ENCODE measurements at places on chromosomes 11 and 22.

DNA sequence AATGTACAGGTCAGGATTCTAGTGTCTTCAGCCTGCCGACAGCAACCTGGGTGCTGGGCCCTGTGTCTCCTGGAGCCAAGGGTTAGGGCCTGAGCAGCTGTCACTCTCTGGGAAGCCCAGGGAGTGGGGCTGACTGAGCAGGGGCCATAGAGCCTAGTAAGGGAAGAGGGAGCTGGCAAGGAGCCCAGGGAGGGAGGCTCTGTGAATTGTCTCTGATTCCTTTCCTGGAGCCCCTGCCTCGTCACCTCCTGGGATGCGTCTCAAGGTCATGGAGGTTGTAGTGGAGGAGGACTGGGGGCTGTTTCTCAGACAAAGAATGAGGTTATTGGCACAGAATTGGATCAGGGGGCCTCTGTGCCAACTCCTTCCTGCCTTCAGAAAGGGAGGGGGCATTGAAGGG, 11.8 kb downstream of the SOX10 start:
- DNase-seq: no peak

GRCh38 chr11:66858939-66859685, 2.2 kb downstream of the LRFN4 start:
- DNase-seq: no peak

DNA sequence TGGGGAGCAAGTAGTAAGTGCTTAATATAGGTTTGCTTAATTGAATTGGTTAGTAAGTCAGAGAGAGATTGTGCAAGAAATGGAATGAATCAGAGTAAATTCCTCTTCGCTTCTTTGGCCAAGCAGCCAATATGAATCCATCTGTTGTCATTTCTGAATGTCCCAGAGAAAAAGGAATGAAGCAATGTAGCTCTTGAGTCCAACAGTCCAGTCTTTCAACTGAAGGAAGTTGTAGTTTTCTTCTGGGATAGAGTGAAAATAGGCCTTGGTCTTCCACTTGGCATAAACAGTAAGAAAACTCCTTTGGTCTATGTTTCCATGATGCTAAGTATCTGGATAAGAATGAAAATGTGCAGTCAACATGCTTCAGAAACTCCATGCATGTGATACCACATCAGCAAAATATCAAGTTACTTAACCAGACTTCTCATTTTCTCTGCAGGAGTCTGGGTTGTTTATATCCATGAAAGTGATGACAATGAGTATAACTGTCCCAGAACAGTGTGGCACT, 1.8 kb upstream of the FIBIN start:
- DNase-seq: peak; percentile 93

DNA sequence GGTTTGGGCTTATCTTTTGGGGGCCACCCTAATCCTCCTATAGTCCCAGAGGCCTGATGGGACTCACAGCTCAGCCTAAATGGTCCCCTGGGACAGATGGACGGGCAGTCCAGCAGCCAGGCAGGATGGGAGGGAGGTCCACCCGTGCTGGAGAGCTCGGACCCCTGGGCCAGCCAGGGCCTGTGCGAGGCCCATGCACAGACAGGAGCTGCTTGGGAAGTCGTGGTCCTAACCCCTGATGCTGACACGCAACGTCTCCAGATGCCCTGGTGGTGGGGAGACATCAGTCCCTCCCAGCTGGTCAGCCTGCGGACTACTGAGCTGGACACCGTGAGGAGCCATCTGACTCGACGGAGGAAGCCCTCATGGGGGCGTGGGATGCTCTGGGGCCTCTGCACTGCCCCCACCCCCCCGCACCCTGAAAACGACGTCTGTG, 31.2 kb upstream of the MUC5AC start:
- DNase-seq: no peak

- DNase-seq: peak; percentile 88
Measured at GRCh38 chr22:42179616-42180015, 49.0 kb upstream of the CYP2D6 start.

DNA sequence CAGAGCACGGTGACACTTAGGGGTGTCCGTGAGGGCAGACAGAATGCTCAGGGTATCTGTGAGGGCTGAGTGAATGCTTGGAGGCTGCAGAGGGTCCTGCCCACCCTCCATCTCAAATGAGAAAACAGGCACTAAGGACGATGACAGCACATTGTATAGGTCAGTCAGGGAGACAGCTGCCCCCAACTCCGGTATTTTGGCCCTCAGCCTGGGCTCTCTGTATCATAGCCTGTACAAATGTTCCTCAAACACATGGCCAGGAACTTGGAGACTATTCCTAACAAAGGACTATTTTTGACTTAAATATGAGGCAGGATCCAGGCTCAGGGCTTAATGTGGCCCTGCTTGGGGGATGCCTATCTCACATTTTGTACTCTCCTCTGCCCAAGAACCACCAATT, 145.4 kb downstream of the OPCML start:
- no peak for DNase-seq

GRCh38 chr11:44351006-44351660, 41.2 kb upstream of the ALX4 start:
- DNase-seq: no peak

DNA sequence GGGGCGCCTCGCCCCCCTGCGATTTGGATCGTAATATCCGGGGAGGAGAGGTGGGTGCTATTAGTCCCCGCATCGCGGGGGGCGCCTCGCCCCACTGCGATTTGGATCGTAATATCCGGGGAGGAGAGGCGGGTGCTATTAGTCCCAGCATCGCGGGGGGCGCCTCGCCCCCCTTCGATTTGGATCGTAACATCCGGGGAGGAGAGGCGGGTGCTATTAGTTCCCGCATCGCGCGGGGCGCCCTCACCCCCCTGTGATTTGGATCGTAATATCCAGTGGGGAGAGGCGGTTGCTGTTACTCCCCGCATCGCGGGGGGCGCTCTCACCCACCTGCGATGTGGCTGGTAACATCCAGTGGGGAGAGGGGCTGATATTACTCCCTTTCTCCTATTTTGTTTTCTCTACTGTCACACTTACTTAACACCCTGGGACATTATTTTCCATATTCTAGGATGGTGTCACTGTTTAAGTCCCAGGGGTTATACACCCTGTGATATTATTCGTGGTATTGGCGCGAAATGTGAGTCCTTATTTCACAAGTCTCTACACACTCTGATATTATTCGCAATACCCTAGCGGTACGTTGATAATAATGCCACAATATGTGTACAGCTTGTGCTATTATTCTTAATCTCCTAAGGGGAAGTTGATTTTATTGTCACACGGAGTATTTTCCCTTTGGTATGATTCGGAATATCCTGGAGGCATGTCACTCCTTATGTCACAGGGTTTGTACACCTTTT, 57.8 kb upstream of the ALDH3B2 start:
- no peak for DNase-seq

DNA sequence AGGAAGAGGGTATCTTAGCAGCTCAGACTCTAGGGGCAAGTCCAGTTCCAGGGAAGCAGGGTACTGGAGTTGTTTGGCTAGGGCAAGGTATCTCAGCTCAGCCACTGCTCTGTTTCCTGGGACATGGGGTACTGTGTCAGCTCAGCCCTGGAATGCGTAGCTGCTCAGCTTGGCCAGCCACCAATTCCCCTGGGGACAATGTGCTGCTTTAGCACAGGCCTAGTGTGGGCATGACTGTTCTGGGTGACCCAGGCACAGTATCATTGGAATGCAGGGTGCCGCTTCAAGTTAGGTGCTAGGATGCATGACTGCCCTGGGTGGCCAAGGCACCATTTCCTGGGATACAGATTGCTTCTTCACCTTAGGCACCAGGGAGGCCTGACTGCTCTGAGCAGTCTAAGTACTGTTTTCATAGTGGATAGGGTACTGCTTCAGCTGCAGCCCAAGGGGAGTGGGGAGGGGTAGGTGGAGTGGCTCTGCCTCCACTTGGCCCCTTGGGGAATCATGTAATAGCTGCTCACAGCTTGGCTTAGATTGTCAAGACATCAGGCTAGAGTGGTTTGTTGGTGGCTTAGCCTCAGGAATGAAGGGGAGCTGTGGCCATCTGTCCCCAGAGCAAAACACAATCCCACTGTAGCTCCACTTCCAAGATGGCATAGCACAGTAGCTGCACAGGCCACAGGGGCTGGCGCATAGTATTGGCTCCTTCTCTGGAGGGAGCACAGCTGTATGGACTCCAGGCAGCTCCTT, 36.0 kb downstream of the MADD start:
- no peak for DNase-seq

GRCh38 chr11:65078151-65078550, 5.7 kb downstream of the CDCA5 start:
- DNase-seq: peak; percentile 17

DNA sequence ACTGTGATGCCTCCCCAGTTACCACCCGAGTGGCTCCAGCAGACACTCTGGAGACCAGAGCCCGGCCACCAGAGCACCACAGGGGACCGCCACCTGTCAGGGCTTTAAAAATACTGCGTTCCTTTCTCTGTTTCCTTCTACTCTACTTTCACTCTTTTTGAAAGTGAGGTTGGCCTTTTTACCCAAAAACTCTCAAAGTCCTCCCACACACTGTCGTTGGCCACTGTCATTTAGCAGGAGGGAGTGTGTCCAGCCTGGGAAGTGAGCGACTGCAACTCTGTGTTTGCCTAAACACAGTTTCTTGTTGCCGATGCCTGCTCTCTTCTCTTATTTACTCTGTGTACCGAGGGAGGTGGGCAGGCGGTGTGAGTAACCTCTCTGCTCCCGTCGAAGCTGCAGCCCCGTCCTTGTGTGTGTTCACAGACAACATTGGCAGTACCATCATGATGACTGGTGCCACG, 90.8 kb upstream of the CLDN5 start:
- DNase-seq: no peak

DNA sequence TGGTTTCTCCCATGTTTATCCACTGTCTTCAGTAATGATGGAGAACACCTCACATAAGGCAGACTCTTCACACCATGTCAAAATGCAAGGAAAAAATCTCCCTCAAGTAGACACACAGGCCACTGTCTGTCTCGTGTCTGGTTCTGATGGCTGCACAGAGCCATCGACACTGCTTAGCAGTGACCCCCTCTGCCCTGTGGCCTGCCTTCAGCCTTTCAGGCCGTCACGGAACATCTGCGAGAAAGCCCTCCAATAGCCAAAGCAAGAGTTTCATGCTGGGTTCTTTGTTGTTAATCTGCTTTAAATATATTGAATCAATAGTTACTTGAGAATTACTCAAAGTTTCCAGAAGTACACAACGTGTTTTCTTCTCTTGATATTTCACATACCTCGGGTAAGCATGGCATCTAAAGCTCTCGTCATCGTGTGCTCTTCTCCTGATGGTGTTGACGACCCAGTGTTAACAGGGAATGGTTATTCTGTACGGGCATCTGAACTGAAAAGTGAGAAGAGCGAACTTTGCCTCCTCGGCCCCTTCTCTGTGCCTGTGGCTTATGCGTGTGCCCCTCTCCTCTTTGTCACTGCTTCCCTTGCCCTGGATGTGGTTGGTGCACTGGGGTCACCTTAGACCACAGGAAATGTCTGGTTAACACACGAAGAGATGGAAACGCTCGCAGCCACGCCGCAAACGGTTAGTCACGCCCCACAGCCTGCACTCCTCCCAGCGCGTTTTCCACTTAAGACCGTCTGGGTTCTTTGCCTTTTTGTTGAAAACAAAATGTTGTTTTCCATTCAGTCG, 33.4 kb upstream of the CTTN start:
- no peak for DNase-seq

DNA sequence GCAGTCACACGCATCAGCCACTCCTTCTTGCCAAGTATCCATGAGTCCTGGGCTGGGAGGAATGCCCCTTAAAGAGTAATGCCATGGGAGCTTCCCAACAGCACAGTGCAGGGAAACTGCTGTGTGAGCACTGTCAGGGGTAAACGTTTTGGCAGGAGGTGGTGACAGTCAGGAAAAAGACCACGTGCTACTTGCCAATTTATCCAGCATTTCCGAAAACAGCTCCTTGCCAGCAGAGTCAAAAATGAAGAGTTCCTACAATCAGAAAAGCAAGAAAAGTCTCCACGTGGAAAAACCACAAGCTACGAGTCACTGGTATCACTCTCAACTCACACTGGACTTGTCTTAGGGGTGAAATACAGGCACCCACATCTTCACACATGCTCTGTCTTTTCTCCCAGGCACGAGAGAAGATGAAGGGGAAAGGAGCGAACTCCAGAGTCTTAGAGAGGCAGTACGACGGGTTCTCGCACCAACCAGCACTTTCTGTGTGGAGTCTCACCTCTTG, 9.9 kb downstream of the IFT27 start:
- DNase-seq: peak; percentile 59

- DNase-seq: peak; percentile 20
Measured at GRCh38 chr11:68839911-68840641, 1.6 kb downstream of the CPT1A start.

DNA sequence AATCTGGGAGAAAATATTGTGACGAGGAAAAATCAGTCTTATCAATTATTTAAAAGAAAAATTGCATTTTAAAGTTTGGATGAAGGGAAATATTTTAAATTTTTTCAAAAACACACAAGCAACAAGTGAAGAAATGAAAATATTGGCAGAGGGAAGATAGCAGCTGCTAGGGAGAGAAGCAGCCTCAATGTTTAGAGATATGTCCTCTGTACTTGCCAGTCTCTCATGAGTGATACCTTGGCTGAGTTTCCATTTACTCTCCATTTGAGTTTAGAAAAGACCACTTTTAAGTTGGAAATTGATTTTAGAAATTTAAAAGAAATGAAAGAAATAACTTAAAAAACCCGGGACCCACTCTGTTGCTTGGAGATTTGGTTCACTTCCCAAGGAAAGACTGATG, 88.6 kb upstream of the DBX1 start:
- no peak for DNase-seq

DNA sequence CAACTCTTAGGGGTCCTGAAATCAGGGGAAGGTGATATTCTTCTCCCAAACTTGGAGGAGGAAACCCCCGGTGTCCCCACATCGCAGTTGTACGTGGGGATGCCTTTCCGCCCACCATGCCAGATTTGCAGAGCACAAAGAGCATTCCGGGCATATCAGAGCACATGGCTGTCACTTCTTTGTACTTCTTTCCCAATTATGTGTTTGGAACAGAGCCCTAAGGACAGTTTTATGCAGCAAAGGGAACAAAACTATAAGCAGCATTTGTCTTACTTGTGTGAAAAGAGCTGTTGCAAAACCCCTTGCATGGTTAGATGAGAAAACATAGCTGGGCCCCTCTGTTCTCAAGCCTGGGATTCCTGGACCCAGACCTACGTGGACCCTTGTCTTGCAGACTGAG, 41.2 kb downstream of the NTM start:
- no peak for DNase-seq

- DNase-seq: no peak
Measured at GRCh38 chr11:5103066-5103465, 33.7 kb downstream of the OR52E1 start.

DNA sequence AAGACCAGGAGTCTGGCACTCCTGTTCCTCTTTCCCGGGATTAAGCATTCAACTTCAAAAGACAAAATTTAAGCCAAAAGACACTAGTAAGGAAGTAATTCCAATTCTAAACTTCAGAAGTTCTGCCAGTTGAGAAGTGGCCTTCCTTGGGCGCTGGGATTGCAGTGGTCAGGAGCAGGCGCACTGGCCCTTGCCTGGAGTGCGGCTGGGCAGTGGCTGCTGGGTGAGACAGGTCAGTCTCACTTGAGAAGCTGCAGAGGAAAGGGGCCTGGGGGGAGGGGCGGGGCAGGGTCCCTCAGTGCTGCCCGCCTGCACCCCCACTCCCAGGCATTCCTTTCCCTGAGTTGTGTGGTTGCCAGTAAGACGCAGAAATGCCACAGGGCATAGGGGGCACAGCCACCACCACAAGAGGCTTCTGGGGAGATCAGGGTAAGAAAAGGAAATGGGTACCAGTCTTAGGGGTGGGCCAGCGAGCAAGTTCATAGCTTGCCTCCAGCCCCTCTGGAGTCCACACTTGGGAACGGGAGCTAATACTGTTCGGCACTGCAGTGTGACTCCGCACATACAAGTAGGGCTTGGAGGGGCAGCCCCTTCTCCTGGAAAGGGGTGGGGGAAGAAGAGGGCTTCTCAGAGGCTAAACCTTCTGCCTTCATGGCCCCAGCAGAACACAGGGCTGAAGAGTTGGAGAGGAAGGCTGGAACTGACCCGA, 5.5 kb downstream of the MRPL49 start:
- no peak for DNase-seq

Measured in IMR-90 (cell line).